Adipocyte (in vitro differentiated cells): ENCODE measurements at places on chromosomes 1 and 21.

DNA sequence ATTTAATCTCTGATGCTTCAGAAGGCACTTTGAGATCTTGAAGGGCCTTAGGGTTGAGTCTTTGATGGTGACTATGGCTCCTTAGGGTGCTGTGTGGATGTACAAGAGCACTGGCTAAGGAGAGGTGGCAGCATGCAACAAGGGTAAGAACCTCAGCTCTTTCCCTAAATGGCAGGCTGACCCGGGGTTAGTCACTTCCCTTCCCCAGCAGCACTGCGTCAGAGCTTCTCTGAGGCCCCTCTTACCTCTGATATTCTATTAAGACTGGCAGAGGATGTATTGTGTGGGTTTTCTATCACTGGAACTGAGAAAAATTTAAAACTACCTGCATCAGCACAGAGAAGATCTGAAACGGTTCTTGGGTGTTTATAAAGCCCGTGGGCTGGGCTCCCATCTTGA, 11.8 kb downstream of the C1orf116 start:
- DNase-seq, result no peak

- no peak for DNase-seq
These were observed 244.6 kb downstream of the COL11A1 start for GRCh38 chr1:102863704-102864103.

GRCh38 chr1:23904748-23905357, 8.3 kb downstream of the CNR2 start:
- DNase-seq, result no peak

GRCh38 chr1:83641796-83642443, 357.0 kb downstream of the TTLL7 start:
- DNase-seq, result peak; percentile 8

DNA sequence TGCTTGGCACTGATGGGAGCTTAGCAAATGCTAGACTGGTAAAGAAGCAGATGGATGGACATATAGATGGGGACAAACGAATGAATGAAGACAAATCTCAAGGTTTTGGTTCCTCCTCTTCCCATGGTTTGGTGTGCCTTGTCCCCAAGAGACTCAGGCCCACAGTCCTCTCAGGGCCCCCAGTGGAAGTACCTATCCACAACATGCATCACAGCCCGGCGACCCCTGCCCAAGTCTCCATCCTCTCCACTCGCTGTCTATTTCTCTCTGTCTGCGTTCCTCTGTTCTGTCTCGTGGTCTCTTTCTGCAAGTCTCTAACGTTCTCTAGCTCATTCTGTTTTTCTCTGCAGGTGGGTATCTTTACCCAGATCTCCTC, 85.8 kb downstream of the GLIS1 start:
- no peak for DNase-seq

- no peak for DNase-seq
These were observed 410.1 kb downstream of the OMA1 start for GRCh38 chr1:58136387-58136786.

GRCh38 chr1:109880971-109881894, 29.4 kb upstream of the CSF1 start:
- no peak for DNase-seq

DNA sequence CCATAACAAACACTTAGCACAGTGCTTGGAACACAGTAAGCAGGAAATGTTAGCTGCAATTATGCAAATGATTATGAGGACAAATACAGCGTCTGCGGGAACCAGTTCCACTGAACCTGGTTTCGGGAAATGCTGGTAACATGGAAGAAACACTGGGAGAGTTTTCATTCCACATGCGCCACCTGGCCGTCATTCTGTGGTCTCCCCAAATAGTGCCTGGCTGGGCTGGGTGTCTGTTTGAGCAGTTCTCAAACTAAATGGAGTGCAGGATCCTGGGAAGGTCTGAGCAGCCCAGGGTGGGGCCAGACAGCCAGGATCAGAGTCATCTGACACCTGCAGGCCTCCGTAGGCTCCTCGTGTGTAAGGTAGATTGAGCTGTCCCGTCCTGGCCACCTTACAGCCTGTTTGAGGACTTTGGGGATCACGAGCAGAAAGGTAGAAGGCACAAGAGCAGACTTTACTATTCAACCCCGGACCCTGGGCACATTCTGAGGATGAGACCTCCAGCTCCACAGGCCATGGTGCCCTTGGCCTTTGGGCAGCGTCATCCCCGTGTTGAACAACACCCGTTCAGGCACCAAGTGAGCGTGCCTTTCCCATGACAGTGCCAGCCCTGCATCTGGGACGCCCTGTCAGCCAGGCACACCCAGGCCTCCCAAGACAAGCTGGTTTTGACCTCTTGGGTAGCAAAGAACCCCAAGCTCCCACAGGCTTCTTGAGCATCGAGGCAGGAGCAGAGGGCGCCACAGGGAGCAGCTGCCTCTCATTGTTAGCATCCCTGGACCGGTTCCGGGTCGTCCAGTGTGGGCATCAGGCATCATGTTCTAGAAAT, 101.9 kb downstream of the PRDM2 start:
- no peak for DNase-seq

GRCh38 chr1:33971913-33972312, 108.0 kb downstream of the HMGB4 start:
- DNase-seq, result no peak

- DNase-seq, result peak; percentile 12
These were observed 59.6 kb upstream of the ST6GALNAC5 start for GRCh38 chr1:76807543-76808260.

- DNase-seq, result no peak
These were observed 28.9 kb upstream of the SERBP1 start for GRCh38 chr1:67459068-67459467.

GRCh38 chr1:209038316-209038715, 545.2 kb upstream of the CAMK1G start:
- DNase-seq, result no peak

GRCh38 chr1:211327346-211327921, 801 bp downstream of the TRAF5 start:
- DNase-seq, result peak; percentile 84

- no peak for DNase-seq
These were observed 25.3 kb downstream of the PADI2 start for GRCh38 chr1:17093822-17094393.

DNA sequence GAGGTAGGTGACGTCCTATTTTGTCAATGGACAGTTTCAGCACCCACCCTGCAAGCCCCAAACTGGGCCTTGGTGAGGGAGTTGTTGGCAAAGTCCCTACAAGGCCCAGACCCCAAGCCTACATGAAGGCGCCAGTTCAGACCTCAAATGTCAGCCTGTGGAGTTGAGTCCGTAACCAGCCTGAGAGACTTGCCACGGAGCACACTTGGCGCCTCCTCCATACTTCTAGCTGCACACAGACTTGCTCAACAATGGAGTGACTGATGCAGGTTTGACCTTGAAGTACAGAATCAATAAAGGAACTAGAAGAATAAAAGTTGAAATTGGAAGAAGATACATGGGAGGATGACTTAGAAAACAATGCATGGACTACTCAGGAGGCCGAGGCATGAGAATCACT, 134.3 kb downstream of the PROX1 start:
- no peak for DNase-seq

DNA sequence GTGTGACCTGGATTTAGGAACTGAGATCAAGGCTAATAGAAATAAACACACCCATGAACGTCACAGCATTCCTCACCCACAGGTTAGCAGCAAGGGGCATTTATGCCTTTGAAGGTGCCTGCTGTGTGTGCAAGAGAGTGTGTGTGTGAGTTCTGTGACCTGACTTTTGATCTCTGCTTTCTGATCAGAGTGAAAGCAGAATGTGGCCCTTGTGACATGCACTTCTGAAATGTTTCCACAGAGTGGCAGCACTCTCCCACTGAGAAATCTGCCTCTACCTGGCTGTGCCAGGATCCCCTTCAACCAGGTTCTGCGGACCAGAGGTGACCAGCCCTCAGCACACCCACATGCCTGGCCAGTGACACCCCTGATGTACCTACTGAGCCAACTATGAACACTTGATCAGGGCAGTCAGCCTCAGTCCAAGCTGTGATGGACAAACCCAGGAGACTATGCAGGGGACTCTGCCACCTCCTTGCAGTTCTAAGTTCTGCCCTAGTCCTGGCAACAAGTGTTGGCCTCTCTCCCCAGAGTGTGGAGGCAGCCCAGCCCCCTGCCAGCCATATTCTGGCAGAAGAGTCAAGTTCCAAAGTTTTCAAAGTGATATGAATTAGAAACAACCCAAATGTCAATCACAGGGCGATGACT, 41.0 kb downstream of the RXRG start:
- peak; percentile 16 for DNase-seq

DNA sequence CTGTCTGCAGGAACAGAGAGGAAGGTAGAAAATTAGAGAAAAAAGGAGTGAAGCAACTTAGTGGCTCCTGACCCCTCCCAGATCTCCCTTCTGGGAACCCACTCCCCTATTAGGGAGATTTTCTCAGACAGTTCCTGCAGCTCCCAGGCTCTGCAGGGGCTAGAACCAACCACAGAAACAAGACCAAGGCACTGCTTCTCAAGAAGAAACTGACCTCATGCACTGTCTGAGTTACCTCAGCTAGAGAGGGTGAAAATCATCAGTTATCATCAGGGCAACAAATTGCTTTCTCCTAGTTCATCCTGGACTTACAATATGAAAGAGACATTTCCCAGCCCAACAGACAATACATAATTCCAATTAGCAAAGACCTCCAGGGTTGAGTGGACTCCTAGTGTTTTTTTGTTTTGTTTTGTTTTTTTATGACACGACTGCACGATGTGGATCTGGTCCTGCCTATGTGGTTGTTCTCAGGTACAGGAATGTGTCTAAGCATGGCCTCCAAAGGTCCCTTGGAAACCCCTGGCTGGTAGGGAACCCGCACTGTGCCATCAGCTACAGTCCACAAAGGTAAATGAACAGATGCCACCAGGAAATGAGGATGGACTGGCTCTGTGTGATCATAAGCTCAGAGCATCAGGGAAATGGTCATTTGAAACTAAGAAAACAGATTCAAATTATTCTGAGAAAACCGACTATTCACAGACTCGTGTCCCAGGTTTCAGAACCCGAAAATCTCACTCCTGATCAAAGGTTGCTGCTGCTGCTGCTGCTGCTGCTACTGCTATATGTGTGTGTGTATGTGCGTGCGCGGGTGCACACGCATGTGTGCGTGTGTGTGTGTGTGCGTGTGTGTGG, 65.3 kb downstream of the LAMC2 start:
- DNase-seq, result no peak

GRCh38 chr1:59641836-59642235, 172.9 kb upstream of the HOOK1 start:
- no peak for DNase-seq

DNA sequence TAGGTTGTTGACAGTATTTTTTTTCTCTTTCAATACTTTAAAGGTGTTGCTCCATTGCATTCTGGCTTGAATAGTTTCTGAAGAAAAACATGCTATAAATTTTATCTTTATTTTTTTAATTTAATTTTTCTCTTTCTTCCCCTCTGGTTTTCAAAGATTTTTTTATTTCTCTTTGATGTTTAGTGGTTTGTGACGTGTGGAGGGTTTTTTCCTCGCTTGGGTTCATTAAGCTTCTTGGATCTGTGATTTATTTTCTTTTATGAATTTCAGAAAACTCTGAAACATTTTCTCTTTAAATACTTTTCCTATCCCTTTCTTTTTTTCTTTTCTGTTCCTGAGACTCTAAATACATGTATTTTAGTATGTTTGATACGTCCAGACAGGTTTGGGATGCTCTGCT, 9.3 kb downstream of the SLC30A7 start:
- DNase-seq, result no peak

- no peak for DNase-seq
These were observed 62.5 kb downstream of the SCCPDH start for GRCh38 chr1:246786606-246787238.

GRCh38 chr1:201648066-201648906, 109.4 kb downstream of the NAV1 start:
- DNase-seq, result peak; percentile 87

DNA sequence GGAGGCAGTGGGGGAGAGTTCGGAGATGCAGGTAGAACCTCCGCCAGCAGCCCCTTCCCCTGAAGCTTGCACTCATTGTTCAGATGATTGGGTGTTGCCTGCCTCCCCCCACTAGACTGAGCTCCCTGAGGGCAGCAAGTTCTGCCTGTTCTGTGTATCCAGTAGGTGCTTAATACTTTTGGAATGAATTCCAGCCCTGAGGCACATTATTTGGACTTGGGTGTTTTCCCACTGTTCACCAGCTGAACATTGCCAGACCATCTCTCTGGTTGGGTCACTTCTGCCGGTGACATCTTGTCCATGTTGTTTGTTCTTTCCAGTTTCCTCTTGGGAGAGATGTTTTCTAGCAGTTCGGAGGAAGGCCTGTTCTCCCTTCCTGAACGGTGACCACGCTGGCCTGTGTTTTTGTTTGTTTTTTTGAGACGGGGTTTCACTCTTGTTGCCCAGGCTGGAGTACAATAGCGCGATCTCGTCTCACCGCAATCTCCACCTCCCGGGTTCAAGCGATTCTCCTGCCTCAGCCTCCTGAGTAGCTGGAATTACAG, 48.7 kb downstream of the SPSB1 start:
- DNase-seq, result no peak

DNA sequence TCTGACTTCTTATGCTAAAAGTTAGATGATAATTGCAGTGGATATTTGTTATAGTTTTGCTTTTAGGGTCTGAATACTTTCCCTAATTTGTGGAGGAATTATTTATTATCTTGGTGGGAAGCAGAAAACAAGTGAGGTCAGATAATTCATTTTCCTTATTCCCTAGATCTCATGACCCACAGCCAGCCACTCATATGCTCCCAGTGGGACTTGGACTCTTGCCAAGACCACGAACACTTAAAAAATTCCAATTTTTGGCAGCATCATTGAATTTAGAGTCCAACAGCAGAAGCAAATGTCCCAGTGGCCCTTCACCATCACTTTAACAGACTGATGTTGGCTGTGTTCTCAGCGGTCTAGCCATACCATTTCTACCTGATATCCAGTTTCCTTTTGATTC, 204.2 kb downstream of the HMCN1 start:
- DNase-seq, result no peak

DNA sequence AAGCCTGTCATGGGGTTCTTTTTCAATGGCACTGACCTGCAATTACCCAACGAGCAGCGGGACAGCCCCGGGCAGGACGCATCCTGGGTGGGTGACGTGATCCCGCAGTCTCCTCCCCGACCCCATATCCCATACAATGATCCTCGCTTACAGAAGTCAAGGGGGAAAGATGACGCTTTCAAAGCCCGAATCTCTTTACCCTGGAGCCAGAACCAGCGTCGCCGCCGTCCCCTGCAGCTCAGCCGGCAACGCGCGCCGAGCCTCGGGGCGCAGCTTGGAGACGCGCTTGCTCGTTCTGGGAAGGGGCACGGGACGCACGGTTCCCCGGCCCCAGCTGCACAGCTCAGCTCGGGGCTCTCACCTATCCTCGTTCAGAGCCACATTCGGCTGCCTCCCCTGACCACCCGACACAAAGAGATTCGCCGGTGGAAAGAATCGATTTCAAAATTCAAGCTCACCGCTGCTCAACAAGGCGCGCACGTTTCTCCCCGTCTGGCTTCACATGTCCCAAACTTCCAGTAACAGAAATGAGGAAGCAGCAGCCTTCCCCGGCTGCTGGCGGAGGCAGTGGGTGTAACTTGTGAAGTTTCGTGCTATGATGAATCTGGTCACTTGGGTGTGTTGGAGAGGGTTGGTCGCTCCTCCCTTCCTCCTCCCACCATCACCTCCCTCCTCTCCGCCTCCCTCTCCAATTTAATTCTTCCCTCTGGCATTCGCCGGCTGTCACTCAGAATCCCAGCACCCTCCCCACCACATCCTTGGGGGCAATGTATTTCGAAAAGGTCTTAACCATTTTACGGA, at the start of gene TIAM1:
Gene TIAM1 (minus strand): TSS at position 582 of the 801 bp plus-strand sequence. CDS start 77,289 bp downstream, outside the sequence.
- DNase-seq, result peak; percentile 75
